Activated CD4-positive, alpha-beta T cell treated with anti-CD3 and anti-CD28 coated beads for 24 hours (primary cell): ENCODE measurements at places on chromosomes 7 and 10.

- DNase-seq = no peak
Observed at GRCh38 chr7:22486597-22486996, 13.4 kb downstream of the STEAP1B start.

DNA sequence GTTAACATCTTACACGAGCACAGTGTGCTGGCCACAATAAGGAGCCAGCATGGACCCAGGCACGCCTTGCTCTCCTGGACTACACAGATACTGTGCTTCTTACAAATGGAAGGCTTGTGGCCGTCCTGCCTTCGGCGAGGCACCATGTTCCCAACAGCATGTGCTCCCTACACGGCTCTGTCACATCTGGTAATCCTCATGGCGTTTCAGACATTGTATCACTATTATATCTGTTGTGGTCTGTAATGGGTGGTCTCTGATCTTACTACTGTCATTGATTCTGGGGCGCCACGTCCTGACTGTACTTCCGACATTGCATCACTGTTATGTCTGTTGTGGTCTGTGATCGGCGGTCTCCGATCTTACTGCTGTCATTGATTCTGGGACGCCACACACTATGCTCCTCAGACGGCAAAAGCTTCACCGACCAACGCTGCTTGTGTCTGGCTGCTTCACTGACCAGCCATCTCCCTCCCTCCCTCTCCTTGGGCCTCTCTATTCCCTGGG is 195.4 kb downstream of the MAD1L1 start:
- no peak for DNase-seq

DNA sequence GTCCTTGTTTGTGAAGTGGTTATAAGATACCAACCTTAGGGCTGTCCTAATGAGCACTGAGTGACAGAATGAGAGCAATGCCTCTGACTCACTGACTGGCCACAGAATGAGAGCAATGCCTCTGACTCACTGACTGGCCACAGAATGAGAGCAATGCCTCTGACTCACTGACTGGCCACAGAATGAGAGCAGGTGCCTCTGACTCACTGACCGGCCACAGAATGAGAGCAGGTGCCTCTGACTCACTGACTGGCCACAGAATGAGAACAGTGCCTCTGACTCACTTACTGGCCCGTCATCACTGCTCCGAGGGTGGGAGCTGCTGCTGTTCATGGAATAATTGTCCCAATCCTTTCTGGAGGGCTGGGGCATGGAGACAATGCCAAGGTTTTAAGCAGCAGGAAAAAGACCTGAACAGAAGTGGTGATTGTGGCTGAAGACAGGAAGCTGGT is 265.2 kb upstream of the PPP2R2D start:
- DNase-seq = no peak

DNA sequence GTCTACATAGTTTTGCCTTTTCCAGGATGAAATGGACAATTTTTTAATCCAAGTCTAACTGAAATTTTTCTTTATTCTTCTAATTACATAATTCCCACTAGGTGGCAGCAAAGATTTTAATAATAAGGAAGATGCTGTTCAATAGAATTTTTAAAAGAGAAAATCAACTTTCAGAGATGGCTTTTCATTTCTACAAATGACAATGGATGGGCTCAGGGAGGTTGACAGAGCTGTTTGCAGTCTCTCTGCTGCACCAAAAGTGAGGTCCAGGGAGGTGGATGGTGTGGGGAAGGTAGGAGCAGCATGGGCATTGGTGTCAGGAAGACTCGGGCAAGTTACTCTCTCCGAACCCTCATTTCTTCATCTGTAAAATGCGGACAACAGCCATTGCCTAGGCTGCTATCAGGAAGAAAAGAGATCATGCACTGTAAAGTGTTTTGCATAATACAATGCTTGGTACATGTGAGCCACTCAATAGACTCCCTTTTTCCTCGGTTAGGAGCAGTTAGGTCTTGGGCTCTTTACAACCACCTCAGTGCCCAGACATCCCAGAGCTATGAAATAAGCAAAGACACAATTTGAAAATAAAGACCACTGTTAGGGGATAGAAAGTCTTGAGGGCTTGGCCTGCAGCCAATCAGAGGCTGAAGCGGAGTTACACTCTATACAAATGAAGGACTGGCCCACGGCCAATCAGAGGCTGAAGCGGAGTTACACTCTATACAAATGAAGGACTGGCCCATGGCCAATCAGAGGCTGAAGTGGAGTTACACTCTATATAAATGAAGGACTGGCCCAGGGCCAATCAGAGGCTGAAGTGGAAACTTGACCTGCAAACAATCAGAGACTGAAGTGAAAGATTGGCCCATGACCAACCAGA is 107.1 kb downstream of the ABLIM1 start:
- DNase-seq = no peak

DNA sequence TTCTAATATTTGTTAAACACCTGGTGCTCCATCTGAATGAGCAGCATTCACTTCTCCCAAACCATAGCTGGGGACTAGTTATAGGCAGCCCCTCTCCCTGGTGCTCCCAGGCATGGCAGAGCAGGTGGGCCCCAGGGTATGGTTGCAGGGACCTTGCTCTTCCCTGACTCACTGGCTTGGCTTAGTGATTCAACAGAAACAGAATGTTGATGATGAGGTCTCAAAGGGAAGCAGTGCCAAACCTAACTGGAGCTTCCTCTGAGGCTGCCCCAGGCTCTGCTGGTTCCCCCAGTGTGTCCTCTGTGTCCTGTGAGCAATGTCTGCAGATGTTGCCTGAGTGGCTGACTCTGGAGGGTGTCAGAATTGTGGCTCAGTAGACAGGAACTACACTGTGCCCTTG is 3.7 kb downstream of the GPR26 start:
- DNase-seq = no peak

DNA sequence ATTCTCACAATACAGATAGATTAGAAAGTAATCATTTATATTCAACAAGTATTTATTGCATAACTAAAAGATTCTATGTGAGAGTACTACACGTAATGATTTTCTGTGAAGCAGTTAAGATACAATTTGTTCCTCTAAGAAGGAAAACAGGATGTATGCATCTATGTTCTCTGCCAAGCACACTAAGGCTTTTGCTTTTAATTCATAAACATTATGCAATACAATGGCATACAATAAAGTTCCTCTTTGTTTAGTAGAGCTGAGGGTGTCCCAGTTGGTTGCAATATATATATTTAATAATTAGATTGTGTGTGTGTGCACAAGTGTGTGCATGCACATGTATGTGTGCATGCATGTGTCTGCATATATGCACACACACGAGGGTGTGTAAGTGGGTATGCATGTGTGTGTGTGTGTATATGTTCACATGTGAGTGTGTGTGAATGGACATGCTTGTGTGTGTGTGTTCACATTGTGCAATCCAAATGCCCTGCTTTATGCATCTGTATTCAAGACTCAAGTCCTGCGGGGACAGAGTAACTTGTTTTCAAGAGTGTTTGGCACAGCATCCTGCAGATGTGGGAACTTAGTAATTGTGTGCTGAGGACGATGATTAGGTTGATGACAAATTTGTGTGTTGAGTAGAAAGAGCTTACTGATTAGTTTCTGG is 481.5 kb upstream of the KLF6 start:
- DNase-seq = no peak

DNA sequence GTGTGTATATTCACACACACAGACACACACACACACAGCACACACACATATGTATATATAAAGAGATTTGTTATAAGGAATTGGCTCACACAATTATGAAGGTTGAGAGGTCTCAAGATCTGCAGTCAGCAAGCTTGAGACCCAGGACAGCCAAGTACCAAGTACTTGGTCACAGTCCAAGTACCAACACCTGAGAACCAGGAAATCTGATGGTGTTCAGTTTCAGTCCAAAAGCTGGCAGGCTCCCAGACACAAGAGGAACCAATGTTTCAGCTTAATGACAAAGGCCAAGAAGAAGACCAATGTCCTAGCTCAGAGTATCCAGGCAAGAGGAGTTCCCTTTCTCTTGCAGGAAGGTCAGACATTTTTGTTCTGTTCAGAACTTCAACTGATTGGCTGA is 780.2 kb downstream of the MAGI2 start:
- no peak for DNase-seq

GRCh38 chr10:130910848-130911247 is 400.7 kb downstream of the TCERG1L start:
- DNase-seq = no peak

- DNase-seq = no peak
Observed at GRCh38 chr10:72259491-72260238, 14.1 kb upstream of the DDIT4 start.

GRCh38 chr7:150365673-150366398 is 2.8 kb upstream of the REPIN1 start:
- DNase-seq = no peak

- no peak for DNase-seq
Observed at GRCh38 chr10:125062227-125062913, 98.0 kb downstream of the CTBP2 start.

DNA sequence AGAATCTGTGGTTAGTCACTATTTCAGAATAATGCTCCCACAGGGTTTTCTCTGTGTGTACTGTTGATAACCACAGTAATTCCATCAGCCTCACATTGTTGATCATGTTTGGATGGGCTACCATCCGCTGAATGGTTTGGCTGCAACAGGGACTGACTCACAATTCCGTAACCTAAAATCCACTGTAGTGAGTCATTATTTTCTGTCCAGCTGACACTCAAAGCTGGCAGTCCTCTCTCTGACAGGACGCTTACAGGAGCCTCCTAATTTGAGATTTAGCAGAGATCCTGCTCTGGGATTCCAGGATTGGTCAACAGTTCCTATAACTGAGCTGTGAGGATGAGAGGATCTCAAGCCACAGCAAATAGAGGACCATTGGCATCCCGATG is 32.7 kb downstream of the VWA2 start:
- DNase-seq = no peak

DNA sequence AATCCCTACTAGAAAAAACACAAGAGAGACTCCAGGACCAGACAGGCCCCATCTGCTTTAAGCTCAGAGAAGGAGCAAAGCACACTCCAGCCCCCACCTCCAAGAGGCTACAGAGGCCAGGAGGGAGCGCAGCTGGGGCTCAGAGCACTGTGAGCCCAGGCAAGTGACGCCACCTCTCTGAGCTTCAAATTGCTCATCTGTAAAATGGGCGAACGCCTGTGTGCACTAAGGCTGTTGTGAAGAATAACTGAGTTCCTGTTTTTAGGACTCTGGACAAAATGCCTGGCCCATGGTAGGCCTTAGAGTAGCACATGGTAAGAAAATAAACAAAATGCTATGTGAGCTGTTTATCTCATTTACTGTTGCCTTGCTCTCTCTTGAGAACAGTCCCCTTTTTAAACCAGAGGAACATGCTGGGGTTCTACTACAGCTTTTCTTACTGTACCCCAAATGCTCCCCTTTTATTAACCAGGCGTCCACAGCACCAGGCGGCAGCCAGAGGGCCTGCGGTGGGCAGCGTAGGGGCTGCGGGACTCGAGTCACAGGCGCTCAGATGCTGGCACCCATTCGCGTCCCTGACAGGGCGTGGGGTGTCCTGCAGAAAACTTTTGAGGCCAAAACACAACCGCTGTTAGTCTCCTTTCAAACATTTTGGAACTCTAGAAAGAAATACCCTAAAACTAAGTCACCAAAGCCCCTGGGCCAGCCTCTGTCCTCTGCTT is 103.8 kb downstream of the TAX1BP1 start:
- DNase-seq = no peak

DNA sequence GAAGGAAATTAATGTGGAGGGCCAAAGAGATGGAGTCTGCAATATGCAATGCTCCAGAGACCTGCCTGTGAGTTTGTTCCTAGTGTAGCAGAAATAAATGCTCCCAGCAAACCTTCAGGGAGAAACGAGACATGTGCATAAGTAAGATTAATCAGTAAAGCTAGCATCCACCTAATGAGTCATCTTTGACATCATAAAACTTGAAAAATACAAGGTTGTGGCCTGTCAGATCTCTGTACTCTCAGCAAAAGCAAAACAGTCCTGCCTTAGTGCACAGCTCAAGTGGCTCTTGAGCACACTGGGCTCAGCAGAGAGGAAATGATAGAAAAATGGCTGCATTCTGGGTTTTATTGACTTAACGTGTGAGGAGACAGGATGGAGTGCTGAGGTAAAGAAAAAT is 32.5 kb upstream of the ERCC6 start:
- no peak for DNase-seq

GRCh38 chr7:157670490-157671357 is 333.9 kb downstream of the DNAJB6 start:
- no peak for DNase-seq

DNA sequence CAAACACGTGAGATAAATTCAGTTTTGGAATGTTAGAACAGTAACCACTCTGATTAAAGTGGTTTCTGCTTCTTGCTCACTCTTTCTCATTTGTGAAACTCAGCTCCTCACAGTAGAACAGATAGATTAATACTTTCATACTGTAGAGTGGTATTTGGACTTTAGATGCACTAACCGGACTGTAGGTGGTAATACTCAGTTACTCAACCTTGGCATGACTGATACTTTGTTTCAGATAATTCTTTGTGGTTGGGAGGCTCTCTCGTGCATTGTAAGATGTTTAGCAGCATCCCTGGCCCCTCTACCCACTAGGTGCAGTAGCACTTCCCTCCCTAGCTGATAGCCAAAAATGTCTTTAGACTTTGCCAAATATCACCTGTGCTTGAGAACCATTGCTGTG is 37.6 kb downstream of the MCU start:
- no peak for DNase-seq

- no peak for DNase-seq
Observed at GRCh38 chr10:1873661-1874315, 136.5 kb upstream of the ADARB2 start.

DNA sequence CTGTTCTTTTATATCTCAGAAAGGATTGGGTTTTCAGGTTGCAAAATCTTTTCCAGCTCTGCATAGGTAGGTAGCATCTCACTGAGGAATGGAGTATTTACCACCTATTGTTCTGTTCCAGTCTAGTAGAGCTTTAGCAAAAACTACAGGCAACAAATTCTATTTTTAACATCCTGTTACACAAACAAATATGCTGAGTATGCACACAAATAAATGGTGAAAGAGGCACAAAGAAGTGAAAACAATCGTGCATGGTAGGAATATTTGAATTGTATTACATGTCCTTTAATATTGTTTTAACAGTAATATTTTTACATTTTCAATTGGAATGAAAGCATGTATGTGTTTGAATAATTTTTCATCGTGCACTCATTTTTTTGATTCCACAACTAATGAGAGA is 14.5 kb upstream of the MIOS start:
- DNase-seq = no peak

GRCh38 chr10:72540193-72540807 is 85.6 kb downstream of the MICU1 start:
- DNase-seq = no peak

DNA sequence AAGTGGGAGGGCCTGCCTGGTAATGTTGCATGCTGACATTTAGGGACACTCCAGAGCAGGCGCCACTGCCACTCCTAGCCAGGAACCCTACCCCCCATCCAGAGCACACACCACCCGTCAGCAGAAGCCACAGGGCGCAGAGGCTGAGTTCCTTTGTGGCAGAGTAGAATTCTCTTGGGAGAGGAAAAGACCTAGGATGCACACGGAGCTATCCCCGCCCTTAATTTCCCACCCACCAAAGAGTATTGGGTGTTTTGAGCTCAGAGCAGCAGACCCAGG is 702 bp upstream of the INSYN2A start:
- no peak for DNase-seq
